Mammary epithelial cell (primary cell): ENCODE measurements at places on chromosomes 12 and 14. TPM values are rescaled to one million over a fixed set of nuclear protein-coding genes. Genes with fewer than 3 reads are reported as not detected.

TCL1B gene
- not detected in 2 replicates for total RNA-seq

TMTC3 gene
- total RNA-seq = 43.1 and 46.3 TPM in 2 replicates

TSHR gene
- not detected in 2 replicates for total RNA-seq

C12orf54 gene
- 1.5 TPM for total RNA-seq

ANAPC5 gene
- 118 TPM for total RNA-seq

B3GNT4 gene
- total RNA-seq = 0.67 TPM

PIANP gene
- total RNA-seq = not detected in 2 replicates

NDUFA12 gene
- 64.0 TPM for total RNA-seq

PTPRB gene
- 0.05 TPM in 2 replicates for total RNA-seq

CMKLR1 gene
- not detected in 2 replicates for total RNA-seq

TEX52 gene
- not detected for total RNA-seq

OLR1 gene
- total RNA-seq = 0.17 TPM

GLIPR1L1 gene
- total RNA-seq = not detected

RPGRIP1 gene
- total RNA-seq = not detected in 2 replicates

FGD4 gene
- total RNA-seq = 35.3 TPM

RAD51AP1 gene
- total RNA-seq = 3.0 TPM

SPSB2 gene
- total RNA-seq = 7.8 and 11.6 TPM in 2 replicates

SPTB gene
- 0.16 and 0.35 TPM in 2 replicates for total RNA-seq

FOXA1 gene
- 0.17 TPM for total RNA-seq

TGM1 gene
- total RNA-seq = 21.9 and 26.8 TPM in 2 replicates

KRT6B gene
- total RNA-seq = 1,405 and 1,675 TPM in 2 replicates

CLEC1B gene
- total RNA-seq = not detected

ZNF705A gene
- not detected in 2 replicates for total RNA-seq

ADAM21 gene
- 0.32 and 0.68 TPM in 2 replicates for total RNA-seq

SAMD15 gene
- total RNA-seq = 2.5 TPM

HOXC11 gene
- total RNA-seq = not detected in 2 replicates

GPR162 gene
- 0.17 TPM for total RNA-seq

SERPINA10 gene
- not detected for total RNA-seq

PRPF40B gene
- 8.0 TPM for total RNA-seq

AQP5 gene
- not detected in 2 replicates for total RNA-seq

AMN gene
- 0.64 TPM in 1 of 2 replicates, not detected in the other for total RNA-seq

PPP4R4 gene
- total RNA-seq = 19.3 and 24.5 TPM in 2 replicates

C1S gene
- 13.8 TPM for total RNA-seq

CDCA3 gene
- total RNA-seq = 1.8 TPM

B4GALNT1 gene
- 8.0 TPM for total RNA-seq

CRACR2A gene
- total RNA-seq = 0.17 TPM

CERS5 gene
- total RNA-seq = 51.3 and 65.7 TPM in 2 replicates

KRT8 gene
- total RNA-seq = 87.0 and 97.0 TPM in 2 replicates

CIDEB gene
- 1.3 TPM for total RNA-seq

SPIC gene
- total RNA-seq = not detected in 2 replicates

CBLN3 gene
- 1.3 TPM for total RNA-seq

TAS2R31 gene
- total RNA-seq = 5.7 TPM

TMEM132D gene
- not detected in 2 replicates for total RNA-seq

KLRD1 gene
- not detected in 2 replicates for total RNA-seq

PRH2 gene
- not detected in 2 replicates for total RNA-seq

PPP1R1A gene
- total RNA-seq = not detected

MIP gene
- total RNA-seq = not detected in 2 replicates

LIN7A gene
- not detected in 2 replicates for total RNA-seq

KRT3 gene
- not detected for total RNA-seq

APOF gene
- total RNA-seq = not detected

TAS2R9 gene
- total RNA-seq = not detected in 2 replicates

NUAK1 gene
- 10.0 and 12.5 TPM in 2 replicates for total RNA-seq

CPSF6 gene
- 38.1 and 56.7 TPM in 2 replicates for total RNA-seq

GALNT6 gene
- total RNA-seq = 1.7 and 4.4 TPM in 2 replicates

P2RX2 gene
- not detected in 2 replicates for total RNA-seq

LBHD2 gene
- total RNA-seq = not detected in 2 replicates
